ENCODE measurements at places on chromosomes 11 and 22. TPM values are rescaled to one million over a fixed set of nuclear protein-coding genes. Genes with fewer than 3 reads are reported as not detected.
A peak's percentile ranks its signal among the peaks of the same experiment; 100 is the strongest.

GRCh38 chr22:45337536-45337935 is 27.8 kb downstream of the FAM118A start:
- DNase-seq, result no peak

- no peak for DNase-seq
Observed at GRCh38 chr11:64124147-64124546, 41.8 kb downstream of the MACROD1 start.

DNA sequence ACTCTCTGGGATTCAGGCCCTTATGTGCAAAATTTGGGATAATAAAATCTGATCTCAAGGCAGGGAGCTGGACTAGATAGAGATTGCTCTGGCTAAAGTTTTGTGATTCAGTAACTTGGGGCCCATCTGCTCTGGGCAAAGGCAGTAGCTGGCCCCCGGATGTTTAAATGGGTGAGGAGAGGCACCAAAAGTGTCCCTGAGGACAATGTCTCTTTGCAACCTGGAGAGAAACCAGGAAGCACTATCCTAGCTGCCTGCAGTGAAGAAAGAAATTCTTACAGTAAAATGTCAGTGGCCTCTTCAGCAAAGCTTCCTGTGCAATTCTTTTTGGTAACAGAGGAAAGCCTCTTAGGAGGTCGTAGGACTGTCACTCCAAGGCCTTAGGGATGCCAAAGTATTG is 54.6 kb upstream of the BARX2 start:
- DNase-seq, result no peak

- DNase-seq, result no peak
Observed at GRCh38 chr22:45529971-45530575, 27.4 kb downstream of the FBLN1 start.

GRCh38 chr11:122100756-122101080 is 15.3 kb downstream of the BLID start:
- DNase-seq, result peak; percentile 47

- no peak for DNase-seq
Observed at GRCh38 chr11:13101644-13102512, 92.8 kb downstream of the RASSF10 start.

GRCh38 chr11:15645201-15645600 is 530.5 kb downstream of the INSC start:
- no peak for DNase-seq

CCDC15 gene
- total RNA-seq, result 0.25 TPM

SLC43A1 gene
- total RNA-seq, result 4.3 TPM

NCF4 gene
- total RNA-seq, result 5.5 TPM

AGBL2 gene
- 0.38 TPM for total RNA-seq

F2 gene
- total RNA-seq, result not detected

Data from left ventricle myocardium inferior (tissue), 1 donor.